ENCODE measurements at places on chromosomes 4 and X. TPM values are rescaled to one million over a fixed set of nuclear protein-coding genes. Genes with fewer than 3 reads are reported as not detected.

- no peak for DNase-seq
Observed at GRCh38 chrX:39164212-39164611, 363.0 kb downstream of the MID1IP1 start.

- DNase-seq, result no peak
Observed at GRCh38 chr4:25797136-25797535, 65.7 kb downstream of the SEL1L3 start.

MCUB gene
- polyA plus RNA-seq, result 3.6 TPM

DNA sequence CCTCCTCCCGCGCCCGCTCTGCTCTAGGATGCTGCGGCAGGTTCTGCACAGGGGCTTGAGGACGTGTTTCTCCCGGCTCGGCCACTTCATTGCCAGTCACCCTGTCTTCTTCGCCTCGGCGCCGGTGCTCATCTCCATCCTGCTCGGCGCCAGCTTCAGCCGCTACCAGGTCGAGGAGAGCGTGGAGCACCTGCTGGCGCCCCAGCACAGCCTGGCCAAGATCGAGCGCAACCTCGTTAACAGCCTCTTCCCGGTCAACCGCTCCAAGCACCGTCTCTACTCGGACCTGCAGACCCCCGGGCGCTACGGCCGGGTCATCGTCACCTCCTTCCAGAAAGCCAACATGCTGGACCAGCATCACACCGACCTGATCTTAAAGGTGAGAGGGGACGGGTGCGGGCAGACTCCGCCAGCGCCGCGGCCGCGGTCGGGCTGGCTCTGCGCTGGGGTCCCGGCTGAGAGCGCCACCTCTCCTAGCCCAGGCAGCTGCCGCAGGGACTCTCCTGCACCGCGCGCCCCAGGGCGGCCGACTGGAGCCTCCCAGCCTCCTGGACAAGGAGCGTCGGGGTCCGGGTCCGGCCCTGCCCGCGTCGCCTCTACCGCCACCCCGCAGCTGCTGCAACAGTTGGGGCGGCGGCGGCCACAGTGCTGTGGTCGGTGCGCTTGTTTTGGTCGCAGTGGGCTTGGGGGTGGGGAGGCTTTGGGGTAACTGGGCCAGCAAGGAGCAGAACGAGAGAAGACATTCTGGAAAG lies at the start of gene PTCHD1:
Gene PTCHD1 (plus strand): TSS at position 2 of the 752 bp plus-strand sequence. CDS start 27 bp downstream, at position 29.
- no peak for DNase-seq

ADH1B gene
- polyA plus RNA-seq, result 84.9 TPM

SLC10A4 gene
- 0.10 TPM for polyA plus RNA-seq

DNA sequence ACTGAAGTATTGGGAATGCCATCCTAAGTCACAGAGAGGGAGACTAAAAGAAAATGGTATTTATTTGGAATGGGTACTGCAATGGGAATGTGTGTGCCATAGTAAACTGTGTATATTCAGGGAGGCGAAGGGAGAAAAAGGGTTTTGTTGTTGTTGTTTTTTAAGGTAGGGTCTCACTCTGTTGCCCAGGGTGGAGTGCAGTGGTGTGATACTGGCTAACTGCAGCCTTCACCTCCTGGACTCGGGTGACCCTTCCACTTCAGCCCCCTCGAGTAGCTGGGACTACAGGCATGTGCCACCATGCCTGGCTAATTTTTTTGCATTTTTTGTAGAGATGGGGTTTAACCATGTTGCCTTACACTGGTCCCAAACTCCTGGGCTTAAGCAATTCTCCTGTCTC lies 4.3 kb upstream of the SLC10A3 start:
- no peak for DNase-seq

DNA sequence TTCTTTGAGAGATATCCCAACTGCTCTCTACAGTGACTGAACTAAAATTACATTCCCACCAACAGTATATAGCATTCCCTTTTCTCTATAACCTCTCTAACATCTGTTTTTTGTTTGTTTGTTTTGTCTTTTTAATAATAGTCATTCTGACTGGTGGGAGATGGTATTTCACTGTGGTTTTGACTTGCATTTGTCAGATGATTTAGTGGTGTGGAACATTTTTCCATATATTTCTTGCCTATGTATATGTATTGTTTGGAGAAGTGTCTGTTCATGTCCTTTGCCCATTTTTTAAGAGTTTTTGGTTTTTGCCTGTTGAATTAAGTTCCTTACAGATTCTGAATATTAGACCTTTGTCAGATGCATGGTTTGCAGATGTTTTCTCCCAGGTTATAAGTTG lies 9.0 kb downstream of the USO1 start:
- DNase-seq, result no peak

GASK1B gene
- 24.1 TPM for polyA plus RNA-seq

DNA sequence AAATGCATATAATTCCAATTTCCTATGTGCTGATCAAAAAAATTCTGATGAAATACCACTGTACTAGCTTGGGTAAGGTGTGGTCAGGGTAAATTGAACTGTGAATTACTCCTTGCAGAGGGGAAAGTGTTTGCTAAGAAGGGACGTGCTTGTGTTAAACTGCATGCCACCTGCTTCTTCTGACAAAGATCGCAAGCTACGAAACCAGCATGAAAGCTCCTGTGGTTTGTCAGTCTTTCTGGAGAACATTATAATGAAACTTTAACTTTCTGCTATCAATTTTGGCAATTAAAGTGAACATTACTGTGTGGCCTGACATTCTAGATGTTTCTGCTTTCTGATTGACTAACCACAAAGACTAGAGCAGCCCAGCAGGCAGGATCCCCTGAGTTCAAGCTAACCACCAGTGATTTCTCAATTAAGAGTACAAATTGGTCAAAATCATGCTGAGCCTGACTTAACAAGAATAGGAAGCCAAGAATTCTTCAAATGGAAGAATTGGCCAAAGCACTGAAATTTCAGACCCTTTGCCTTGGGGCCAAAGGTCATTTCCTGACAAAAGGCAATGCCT lies 239.0 kb downstream of the SLITRK2 start:
- no peak for DNase-seq

DNA sequence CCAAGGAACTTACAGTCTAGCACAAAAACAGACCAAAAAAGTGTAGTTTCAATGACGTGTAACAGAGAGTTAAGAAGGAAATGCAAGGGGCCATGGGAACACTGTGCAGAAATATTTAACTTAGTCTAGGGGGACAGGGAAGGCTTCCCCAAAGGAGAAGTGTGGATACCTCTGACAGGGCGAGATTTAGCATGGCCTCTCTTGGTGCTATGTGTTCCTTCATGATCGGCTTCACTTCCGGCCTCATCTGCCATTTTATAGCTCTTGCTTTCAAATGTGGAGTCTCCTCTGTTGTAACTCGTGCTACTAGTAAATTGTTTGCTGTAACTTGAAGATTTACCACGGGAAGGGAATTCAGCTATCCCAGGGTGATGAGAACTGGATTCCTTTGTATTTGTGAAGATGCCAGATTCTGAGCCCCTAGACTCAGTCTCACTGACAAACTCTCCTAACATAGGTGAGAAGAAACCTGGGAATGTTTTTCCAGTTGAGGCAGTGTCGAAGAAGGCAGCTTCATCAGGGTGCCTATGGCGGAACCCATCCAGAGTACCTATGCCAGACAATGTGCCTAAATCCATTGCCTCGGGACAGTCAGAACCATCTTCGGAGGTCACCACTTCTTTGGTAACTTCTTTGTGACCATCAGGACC lies 5.0 kb downstream of the FGA start:
- DNase-seq, result no peak

DNA sequence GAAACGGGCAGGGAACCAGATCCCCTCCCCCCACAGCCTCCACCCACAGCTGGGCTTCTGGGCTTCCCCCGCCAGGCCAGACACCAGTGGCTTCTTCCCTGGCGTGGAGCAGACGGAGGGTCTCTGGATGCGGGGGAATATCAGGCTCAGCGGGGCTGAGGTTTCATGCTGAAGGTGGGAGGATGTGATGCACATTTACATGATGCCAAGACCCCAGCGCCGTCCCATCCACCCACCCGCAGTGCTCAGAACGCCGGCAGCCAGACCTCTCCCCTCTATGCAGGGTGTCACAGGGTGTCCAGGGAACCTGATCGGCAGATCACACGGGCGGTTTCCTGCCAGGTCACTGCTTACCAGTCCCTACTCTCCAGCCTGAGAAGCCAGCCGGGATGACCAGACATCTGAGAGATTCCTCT lies 12.8 kb upstream of the TNIP2 start:
- no peak for DNase-seq

- no peak for DNase-seq
Observed at GRCh38 chrX:86210772-86211171, 62.5 kb downstream of the DACH2 start.

DNA sequence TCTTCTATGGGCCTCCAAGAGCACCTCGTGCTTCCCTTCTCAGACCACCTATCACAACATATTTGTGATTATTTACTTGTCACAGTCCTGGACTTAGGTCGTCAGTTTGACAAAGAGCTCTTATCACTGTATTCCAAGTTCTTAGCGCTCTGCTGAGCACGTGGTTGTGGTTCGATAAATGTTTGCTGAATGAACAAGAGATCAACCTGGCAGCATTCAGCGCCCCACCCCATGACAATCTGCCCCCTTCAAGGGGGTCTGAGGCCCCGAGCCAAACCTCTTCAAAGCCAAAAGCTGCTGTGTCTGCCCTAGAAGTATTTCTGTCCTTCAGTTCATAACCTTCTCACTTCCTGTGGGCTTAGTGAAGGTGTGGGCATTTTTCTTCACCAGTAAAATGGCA lies 15.0 kb downstream of the RPS4X start:
- DNase-seq, result no peak

AMER1 gene
- 0.75 TPM for polyA plus RNA-seq

DNA sequence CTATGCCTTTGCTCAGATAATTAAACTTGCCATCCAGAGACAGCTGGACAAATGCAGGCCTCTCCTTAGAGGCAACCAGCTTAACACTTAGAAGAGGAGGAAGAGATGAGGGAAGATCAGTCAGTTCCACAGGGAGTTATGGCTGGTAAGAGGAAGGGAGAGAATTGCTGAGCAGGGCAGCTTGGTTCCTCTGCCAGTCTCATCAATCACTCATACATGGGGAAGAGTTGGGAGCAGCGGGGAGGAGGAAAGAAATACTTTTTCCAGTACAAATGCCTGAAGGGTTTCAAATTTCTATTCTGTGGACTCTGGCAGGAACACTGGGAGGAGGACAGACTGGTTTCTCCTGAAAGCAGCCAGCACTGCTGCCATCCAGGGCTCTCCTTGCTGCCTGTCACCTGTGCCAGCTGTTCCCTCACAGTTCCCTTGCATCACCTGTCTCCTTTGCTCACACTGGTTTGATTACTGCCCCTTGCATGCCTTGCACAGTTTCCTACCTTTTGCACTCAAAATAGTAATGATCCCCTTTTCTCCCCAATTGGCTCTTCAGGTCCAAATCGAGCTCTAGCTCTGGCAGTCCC lies 59.5 kb downstream of the PGRMC2 start:
- no peak for DNase-seq
